ENCODE measurements at places on chromosomes 2 and 18.

DNA sequence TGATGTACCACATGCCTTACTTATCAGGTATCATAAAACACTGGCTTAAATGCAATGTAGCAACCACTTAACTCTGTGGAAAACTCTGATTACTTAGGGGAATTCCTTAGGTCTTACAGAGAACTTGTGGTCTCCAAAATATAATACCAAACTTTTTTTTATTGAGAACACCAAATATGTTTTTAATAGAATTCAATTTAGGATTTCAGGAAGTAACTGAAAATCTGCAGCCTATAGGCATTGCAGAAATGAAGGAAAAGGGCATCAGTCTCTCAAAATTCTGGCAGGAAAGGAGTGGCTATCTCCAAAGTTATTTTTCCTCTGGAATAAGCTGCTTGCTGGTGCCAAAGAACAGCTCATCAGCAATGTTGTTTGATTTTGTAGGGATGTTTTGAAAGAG, 105.3 kb upstream of the UGP2 start:
- no peak for DNase-seq
- no peaks in the 10 kb centered on the region for H3K27me3 ChIP-seq
- no peaks in the 10 kb centered on the region for H3K4me1 ChIP-seq
- H3K36me3 ChIP-seq = no peaks in the 10 kb centered on the region
- H3K27ac ChIP-seq = no peak overlapping the region
- no peak overlapping the region for H3K4me3 ChIP-seq

DNA sequence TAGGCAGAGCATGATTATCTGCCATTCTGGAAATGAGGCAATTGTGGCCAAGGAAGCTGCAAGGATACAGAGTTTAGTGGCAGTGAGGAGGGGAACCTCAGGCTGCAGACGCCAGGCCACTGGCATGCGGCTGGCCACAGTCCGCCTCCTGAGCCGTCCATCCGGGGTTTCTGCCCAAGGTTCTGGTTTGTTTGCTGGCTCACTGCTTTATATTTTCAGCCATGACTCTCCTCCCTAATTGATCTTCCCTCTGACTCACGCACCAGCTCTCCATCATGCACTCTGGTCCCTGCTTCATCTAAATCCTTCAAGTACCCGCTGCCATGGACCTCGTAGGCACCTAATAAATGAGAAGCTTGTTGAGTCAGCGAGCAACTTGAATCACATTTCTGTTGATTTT, 107.8 kb upstream of the REV1 start:
- DNase-seq = no peak
- no peak overlapping the region for H3K4me3 ChIP-seq
- H3K27me3 ChIP-seq = peaks cover 62% of the 10 kb centered on the region
- no peaks in the 10 kb centered on the region for H3K36me3 ChIP-seq

DNA sequence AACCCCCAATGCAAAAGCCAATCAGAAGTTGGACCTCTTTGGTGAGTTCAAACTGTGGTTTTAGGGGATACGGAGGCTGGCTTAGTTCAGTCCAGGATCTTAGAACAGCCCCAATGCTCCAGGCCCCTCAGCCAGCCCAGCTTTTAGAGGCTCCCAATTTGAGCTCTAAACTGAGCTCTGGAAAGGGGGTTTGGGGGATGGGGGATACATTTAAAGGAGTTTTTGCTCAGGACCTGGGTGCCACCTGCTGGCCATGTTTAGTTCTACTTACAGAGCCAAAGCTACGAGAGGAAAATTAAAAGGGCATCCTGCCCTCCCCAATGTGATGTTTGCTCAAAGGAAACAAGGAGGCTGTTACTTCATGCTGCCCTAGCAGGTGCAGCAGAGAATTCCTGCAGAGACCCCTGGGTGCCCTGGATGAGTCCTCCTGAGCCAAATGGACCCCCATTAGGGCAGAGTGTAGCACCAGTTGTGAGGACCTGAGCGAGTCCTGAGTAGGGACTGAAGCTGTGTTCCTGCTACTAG, 15.9 kb upstream of the TMEM214 start:
- H3K4me1 ChIP-seq = peaks cover 62% of the 10 kb centered on the region
- peak; percentile 90 for DNase-seq
- no peaks in the 10 kb centered on the region for H3K27me3 ChIP-seq
- H3K4me3 ChIP-seq = no peak overlapping the region
- H3K27ac ChIP-seq = peak overlapping the region; percentile 91

- peak overlapping the region; percentile 61 for H3K27ac ChIP-seq
- H3K27me3 ChIP-seq = no peaks in the 10 kb centered on the region
- peaks cover 27% of the 10 kb centered on the region for H3K4me1 ChIP-seq
Measured at GRCh38 chr2:174634130-174635014, 36.8 kb upstream of the WIPF1 start.

- no peaks in the 10 kb centered on the region for H3K4me1 ChIP-seq
- H3K36me3 ChIP-seq = peaks cover 67% of the 10 kb centered on the region
- no peak for DNase-seq
- H3K27ac ChIP-seq = no peak overlapping the region
Measured at GRCh38 chr2:127743477-127744026, 42.3 kb downstream of the SFT2D3 start.

- H3K4me3 ChIP-seq = no peak overlapping the region
- no peak overlapping the region for H3K27ac ChIP-seq
- no peak for DNase-seq
- H3K4me1 ChIP-seq = no peaks in the 10 kb centered on the region
Measured at GRCh38 chr2:123303731-123304130, 721.4 kb upstream of the CNTNAP5 start.

DNA sequence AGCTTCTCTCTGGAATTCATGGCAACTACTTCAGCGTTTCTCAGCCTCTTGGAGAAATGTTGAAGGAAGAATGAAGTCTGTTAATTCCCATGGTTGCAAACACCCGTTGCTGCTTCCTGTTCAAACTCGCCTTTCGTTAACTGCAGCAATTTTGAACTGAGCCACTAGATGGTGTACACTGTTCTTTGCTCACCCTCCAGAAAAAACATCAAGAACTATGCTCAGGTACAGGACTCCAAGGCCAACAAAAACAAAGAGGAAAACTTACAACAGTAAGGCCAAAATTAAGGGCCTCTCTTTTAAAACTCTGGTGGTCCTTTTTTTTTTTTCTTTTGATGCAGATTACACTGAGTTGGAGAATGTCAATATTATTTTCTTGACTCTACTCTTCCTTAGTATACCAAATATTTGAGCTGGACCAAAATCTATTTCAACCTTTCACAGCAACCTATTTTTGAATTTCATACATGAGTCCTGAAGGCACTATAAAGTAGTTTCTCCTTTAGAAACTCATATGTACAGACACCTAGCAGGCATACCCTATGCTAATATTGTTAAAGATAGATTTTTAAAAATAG, 58.2 kb downstream of the KLHL14 start:
- H3K4me3 ChIP-seq = no peak overlapping the region
- DNase-seq = no peak
- no peaks in the 10 kb centered on the region for H3K27me3 ChIP-seq
- H3K4me1 ChIP-seq = no peaks in the 10 kb centered on the region
- no peaks in the 10 kb centered on the region for H3K36me3 ChIP-seq
- H3K27ac ChIP-seq = no peak overlapping the region

DNA sequence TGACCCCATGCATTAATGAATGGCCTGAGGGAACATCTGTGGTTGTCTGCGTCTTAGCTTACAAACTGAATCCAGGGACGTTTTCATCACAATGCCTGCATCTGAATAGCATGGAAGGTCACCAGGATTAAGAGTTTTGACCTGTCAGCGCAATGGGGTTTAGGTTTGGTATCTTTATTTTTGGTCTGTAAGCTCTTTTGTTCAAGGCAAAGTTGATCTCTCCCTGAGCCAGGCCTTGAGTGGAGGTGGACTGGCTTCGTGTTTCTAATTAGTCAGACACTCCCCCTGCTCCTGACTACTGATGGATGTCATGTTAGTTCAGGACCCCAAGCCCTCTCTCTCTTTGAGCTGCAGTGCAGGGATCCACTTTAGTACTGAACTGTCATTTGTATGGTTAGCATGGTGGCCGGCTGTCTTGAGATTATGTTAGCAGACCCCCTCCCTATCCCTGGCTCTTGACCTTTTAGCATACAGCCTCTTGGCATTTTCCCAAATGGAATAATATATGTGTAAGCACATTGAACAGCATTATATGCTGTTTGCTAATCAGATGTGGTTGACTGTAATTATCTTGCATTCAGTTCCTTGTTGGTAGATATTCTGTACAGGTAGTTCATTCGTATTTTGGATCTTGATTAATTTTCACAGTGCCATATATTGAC, 59.2 kb downstream of the LYPD6 start:
- DNase-seq = no peak
- no peaks in the 10 kb centered on the region for H3K36me3 ChIP-seq
- H3K4me1 ChIP-seq = no peaks in the 10 kb centered on the region
- no peaks in the 10 kb centered on the region for H3K27me3 ChIP-seq

DNA sequence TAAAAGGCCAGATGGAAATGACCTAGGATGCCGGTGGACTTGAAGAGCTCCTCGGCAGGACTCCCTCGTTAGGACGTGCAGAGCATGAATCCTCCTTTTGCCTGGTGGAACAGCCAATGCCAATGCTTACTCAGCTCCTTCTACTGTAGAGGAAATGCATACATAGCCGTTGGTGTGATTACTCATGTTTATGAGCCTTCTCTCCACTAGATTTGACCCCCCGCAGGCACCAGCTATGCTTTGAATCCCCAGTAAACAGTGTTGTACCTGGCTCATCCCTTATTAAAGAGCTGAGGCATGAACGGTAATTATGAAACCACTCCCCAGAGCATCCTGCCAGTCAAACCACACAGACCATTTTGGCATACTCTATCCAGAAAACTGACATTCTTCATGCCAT, 172.8 kb downstream of the ANTXR1 start:
- no peak overlapping the region for H3K27ac ChIP-seq
- no peak for DNase-seq
- no peaks in the 10 kb centered on the region for H3K4me1 ChIP-seq

- peaks cover 5% of the 10 kb centered on the region for H3K27me3 ChIP-seq
- no peak for DNase-seq
- no peak overlapping the region for H3K27ac ChIP-seq
Measured at GRCh38 chr2:109220860-109221259, 91.9 kb downstream of the SH3RF3 start.

- no peak overlapping the region for H3K4me3 ChIP-seq
- H3K36me3 ChIP-seq = no peaks in the 10 kb centered on the region
Measured at GRCh38 chr2:68637047-68637446, 6.3 kb upstream of the PROKR1 start.

DNA sequence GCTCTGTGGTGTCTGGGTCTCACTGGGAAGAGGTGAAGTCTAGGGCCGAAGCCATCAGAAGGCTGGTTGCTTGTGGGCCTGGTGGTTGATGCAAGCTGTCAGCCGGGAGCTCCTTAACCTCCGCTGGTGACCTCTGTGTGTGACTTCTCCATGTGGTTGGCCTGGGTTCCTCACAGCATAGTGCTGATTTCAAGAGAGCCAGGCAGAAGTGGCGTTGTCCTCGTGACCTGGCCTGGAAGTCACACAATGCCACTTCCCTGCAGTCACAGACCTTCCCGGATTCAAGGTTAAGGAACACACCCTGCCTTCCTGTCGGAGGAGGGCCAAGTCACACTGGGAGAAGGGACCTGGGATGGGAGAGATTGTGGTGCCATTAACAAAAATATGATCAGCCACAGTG, 303.7 kb upstream of the HS6ST1 start:
- no peak overlapping the region for H3K27ac ChIP-seq
- no peak overlapping the region for H3K4me3 ChIP-seq
- H3K4me1 ChIP-seq = no peaks in the 10 kb centered on the region
- no peaks in the 10 kb centered on the region for H3K36me3 ChIP-seq
- H3K27me3 ChIP-seq = peaks cover 30% of the 10 kb centered on the region

GRCh38 chr2:71927757-71928715, 219.6 kb downstream of the CYP26B1 start:
- no peaks in the 10 kb centered on the region for H3K4me1 ChIP-seq
- H3K4me3 ChIP-seq = no peak overlapping the region
- H3K36me3 ChIP-seq = no peaks in the 10 kb centered on the region

DNA sequence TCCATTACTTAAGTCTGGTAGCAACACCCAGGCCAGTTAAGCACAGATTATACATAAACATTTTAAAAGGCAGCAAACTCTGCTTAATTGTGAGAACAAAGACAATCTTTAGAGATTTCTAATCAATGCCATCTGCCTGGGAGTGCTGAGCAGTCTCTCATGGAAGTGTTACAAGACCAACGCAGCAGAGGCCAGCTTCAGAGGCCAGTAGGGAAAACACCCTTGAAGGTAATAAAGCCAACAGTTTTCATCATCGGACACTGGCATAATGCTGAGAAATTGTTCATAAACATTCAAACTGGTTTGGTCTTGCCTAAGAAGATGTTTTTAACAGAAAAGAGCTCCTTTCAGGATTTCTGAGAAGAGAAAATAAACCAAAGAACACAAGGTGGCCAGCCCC, 35.0 kb downstream of the EPB41L3 start:
- no peaks in the 10 kb centered on the region for H3K27me3 ChIP-seq
- no peaks in the 10 kb centered on the region for H3K4me1 ChIP-seq
- DNase-seq = no peak

GRCh38 chr2:241852116-241852980, 6.3 kb downstream of the PDCD1 start:
- no peak overlapping the region for H3K27ac ChIP-seq
- no peak overlapping the region for H3K4me3 ChIP-seq
- DNase-seq = no peak
- no peaks in the 10 kb centered on the region for H3K36me3 ChIP-seq

DNA sequence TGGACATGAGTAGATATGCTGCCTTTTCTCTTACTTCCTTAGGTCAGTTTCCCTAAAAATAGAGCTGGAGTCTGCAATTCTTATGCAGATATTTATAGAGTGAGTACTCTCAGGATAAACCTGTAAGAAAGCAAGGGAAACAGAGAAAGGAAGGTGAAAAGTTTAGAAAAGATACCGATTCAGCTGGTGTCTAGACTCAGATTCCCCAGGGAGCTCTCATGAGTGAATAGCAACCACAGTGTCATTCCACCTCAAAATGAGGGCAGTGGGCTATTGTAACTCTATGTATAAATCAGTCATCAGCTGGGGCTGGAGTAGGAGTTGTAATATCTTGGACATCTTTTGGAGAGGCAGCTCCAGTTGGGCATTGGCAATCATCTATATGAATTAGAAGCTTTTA, 1485.1 kb upstream of the TMEFF2 start:
- H3K27me3 ChIP-seq = no peaks in the 10 kb centered on the region
- DNase-seq = no peak
- H3K36me3 ChIP-seq = no peaks in the 10 kb centered on the region
- no peak overlapping the region for H3K4me3 ChIP-seq

- no peak overlapping the region for H3K27ac ChIP-seq
- no peak for DNase-seq
- no peaks in the 10 kb centered on the region for H3K27me3 ChIP-seq
- no peak overlapping the region for H3K4me3 ChIP-seq
Measured at GRCh38 chr18:65265761-65266160, 485.1 kb upstream of the CDH7 start.

DNA sequence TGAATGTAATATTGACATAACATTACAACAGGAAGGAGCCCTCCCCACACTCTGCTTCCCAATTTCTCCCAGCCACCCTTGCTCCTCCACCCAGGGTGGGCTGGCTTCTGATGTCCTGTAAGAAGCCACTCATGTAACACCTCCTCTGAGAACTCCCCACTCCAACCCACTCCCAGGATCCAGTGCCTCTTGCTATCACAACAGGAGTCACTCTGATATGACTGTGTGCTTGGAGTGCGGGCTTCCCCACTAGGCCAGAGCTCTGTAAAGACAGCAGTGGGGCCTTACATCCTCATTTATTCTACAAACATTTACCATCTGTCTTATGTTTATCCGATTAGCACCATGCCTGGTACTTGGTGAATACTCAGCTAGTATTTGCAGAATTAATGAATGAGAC, 65.1 kb downstream of the PTGR3 start:
- peaks cover 29% of the 10 kb centered on the region for H3K27me3 ChIP-seq
- H3K4me1 ChIP-seq = no peaks in the 10 kb centered on the region
- DNase-seq = no peak
- no peak overlapping the region for H3K4me3 ChIP-seq
- no peaks in the 10 kb centered on the region for H3K36me3 ChIP-seq

Data from K562 (cell line).